Kidney (tissue), 22 donors: ENCODE measurements at places on chromosomes 5 and 9. TPM values are rescaled to one million over a fixed set of nuclear protein-coding genes. Genes with fewer than 3 reads are reported as not detected.

- no peak for DNase-seq
Observed at GRCh38 chr5:134029156-134029555, 24.4 kb upstream of the VDAC1 start.

The FAM200C gene
- 5.3 TPM for polyA plus RNA-seq

DNA sequence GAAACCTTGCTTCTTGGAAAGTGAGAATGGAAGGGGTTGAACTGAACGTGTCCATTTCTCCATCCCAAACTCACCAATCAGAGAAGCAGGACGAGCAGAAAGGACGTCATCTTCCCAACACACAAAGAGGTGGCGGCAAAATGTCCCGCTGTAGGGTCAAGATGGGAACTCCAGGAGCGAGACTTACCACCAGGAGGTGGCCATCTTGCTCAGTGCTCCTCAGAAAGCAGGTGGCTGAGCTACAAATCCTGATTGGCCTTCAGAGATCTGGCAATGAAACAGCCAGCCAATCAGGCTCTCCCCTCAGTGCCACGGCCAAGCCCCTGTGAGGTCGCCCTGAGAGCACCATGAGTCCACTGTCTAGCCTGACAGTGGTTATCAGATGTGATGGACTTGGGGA is 259.0 kb downstream of the NDUFS4 start:
- no peak for DNase-seq

The PCDHGA1 gene
- 0.19 TPM for polyA plus RNA-seq

DNA sequence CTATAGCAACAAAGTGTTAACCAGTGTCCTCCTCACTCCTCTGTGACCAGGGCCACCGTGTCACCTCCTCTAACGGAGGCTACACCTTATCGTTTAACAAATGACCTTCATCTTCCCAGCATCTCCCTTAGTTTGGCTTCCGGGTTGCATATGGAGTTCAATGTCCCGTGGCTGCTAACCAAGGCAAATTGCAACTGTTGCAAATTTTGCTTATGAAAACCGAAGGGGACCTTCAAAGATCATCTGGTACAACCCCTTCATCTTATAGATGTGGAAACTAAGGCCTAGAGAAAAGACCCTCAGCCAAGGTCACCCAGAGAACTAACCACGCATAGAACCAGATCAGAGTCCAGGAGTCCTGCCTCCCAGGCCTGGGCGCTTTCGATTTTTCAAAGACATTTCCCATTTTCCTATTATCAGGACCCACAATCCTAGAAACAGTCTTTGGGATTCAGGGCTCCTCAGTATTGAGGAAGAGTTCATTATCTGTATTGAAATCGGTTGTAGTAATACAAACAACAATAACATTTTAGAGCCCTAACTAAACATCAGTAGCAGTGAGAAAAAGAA is 1.4 kb downstream of the PRELID2 start:
- DNase-seq: no peak

DNA sequence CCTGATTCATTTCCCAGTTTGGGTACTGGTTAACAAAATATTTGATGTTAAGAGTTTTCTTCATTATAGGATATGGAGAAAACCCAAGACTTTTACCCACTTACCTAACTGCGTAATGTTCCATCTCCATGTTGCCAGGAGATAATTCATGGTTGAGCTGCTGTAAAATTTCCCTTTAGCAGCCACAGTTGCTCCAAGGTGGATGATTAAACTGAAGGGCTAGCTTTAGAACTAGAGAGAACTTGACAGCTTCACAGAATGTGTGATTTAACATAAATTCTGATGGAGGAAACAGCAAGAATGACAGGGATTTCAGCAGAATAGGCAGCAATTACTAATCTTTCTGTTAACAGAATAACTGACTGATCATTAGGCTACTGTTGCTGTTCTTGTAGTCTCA is 236.1 kb downstream of the MEF2C start:
- no peak for DNase-seq

The PCDHA9 gene
- not detected for polyA plus RNA-seq

The OCLN gene
- 13.5 TPM for polyA plus RNA-seq

The FAM78A gene
- 1.6 TPM for polyA plus RNA-seq

GRCh38 chr9:86275962-86276361 is 6.4 kb downstream of the ISCA1 start:
- no peak for DNase-seq

- DNase-seq: no peak
Observed at GRCh38 chr9:6079386-6079785, 64.0 kb upstream of the RANBP6 start.

DNA sequence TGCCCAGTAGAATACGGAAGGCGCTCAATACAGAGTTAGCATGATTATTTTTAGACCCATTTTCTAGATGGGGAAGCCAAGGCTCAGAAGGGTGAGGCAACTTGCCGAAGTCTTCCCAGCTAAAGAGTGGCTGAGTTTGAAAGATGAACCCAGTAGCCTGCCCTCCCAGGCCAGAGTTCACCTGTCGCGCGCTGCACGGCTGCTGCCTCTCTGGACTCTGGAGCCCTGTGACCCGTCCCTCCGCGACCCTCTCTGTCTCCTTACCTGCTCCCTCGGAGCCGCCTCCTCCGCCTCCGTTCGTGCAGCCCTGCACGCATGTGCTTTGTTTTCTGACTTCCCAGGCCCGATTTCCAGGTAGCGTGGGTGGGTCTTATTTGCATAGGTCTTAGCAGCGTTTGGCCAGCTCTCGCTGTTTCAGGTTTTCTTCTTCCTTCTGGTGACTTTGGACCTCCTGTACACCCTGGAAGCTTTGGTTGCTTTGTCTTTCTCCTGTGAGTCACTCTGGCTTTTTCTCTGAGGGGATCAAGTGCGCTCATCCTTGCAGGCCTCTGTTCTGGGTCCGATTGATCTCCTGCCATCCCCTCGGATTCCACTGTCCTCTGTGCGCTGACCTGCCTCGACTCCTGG is at the start of gene RNF183:
TSS of gene RNF183 (minus strand) at position 585 of the 627 bp plus-strand sequence. CDS start 5,192 bp downstream, outside the sequence.
- peak; percentile 50 for DNase-seq

DNA sequence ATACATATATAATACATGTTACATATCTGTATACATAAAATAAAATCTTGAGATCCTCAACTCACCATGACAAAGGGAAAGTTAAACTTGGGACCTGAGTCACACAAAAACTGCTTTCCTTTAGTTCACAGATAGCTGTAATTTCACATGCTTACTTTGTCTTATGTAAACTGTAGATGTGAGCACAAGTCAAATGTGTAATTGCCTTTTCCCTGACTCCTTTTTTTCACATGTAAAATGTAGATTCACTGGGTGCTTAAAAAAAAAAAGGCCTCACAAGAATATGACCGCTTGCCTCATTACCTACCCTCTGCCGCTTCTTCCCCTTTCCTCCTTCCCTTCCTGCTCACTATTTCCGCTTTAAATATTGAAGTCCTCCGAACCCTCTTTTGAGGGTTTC is 21.9 kb upstream of the FAM169A start:
- DNase-seq: no peak

GRCh38 chr5:45411971-45412612 is 284.1 kb downstream of the HCN1 start:
- no peak for DNase-seq

The SHC3 gene
- polyA plus RNA-seq: 0.95 TPM

GRCh38 chr5:158998793-158999325 is 100.9 kb downstream of the EBF1 start:
- no peak for DNase-seq

The ZFYVE16 gene
- 10.2 TPM for polyA plus RNA-seq

DNA sequence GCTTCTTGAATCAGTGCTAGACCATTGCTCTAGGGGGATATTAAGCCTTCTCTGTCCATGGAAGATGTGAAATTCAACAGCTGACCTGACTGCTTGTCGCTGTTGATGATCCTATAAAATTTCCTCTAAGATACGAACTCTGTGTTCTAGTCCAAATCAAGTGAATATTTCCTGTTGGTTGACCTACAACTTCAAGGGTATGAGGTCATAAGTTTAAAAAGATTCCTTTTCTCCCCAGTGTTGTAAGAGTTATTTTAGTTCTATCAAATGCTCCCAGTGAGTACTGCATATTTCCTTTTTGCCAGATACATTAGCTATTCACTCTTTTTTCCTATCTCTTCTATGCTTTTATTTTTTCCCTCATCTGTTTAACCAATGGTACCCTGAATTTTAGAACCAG is 102.9 kb upstream of the CCDC152 start:
- DNase-seq: no peak

GRCh38 chr5:157477814-157478494 is 17.9 kb downstream of the NIPAL4 start:
- DNase-seq: no peak

DNA sequence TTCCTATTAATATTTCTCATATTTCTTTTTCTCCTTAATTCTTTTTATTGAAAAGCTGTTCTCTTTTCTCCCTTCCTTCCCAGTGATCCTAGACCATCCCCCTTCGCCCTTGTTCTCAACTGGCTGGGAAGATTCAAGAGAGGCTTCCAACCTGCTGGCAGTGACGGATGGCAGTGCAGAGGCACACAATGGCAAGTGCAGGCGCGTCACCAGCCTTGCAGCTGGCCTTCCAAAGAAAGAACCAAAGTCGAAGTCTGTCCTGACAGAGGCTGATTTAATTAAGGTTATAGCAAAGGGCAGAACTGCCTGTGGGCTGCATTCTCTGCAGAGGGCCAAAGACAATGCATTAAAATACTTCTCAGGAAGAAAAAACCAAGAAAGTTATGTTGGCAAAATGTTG is 7.4 kb downstream of the CEMIP2 start:
- DNase-seq: no peak

GRCh38 chr5:9140711-9141110 is 405.2 kb downstream of the SEMA5A start:
- no peak for DNase-seq

The PCDHB9 gene
- 0.47 TPM for polyA plus RNA-seq

GRCh38 chr5:73088026-73088425 is 32.3 kb upstream of the TMEM171 start:
- no peak for DNase-seq

GRCh38 chr9:89747596-89747995 is 142.8 kb downstream of the GADD45G start:
- peak; percentile 29 for DNase-seq

GRCh38 chr5:2995035-2995434 is 243.6 kb upstream of the IRX2 start:
- DNase-seq: no peak

GRCh38 chr5:126199467-126199866 is 223.7 kb upstream of the GRAMD2B start:
- DNase-seq: no peak

The JAKMIP2 gene
- 0.71 TPM for polyA plus RNA-seq

DNA sequence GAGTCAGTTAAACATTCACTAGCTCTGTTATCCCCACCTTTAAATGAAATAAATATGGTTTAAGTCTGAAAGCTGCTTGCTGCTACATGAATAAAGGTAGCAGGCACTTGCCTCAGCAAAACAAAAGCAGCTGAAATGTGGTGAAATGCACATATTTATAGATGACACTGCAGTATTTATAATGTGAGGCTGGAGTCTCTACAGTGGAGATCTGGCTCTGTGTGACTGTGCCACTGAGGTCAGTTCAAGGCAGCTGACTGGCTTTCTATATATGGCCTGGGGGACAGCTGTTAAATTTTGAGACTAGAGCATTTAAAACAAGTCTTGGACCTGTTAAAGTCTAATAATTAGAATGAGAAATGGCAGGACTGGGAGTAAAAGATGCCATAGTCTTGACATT is 859.6 kb upstream of the SEMA6A start:
- no peak for DNase-seq

- peak; percentile 31 for DNase-seq
Observed at GRCh38 chr9:113631871-113632665, 168.5 kb downstream of the RGS3 start.

The MAT2B gene
- 80.9 TPM for polyA plus RNA-seq

The NFIB gene
- polyA plus RNA-seq: 15.6 TPM

DNA sequence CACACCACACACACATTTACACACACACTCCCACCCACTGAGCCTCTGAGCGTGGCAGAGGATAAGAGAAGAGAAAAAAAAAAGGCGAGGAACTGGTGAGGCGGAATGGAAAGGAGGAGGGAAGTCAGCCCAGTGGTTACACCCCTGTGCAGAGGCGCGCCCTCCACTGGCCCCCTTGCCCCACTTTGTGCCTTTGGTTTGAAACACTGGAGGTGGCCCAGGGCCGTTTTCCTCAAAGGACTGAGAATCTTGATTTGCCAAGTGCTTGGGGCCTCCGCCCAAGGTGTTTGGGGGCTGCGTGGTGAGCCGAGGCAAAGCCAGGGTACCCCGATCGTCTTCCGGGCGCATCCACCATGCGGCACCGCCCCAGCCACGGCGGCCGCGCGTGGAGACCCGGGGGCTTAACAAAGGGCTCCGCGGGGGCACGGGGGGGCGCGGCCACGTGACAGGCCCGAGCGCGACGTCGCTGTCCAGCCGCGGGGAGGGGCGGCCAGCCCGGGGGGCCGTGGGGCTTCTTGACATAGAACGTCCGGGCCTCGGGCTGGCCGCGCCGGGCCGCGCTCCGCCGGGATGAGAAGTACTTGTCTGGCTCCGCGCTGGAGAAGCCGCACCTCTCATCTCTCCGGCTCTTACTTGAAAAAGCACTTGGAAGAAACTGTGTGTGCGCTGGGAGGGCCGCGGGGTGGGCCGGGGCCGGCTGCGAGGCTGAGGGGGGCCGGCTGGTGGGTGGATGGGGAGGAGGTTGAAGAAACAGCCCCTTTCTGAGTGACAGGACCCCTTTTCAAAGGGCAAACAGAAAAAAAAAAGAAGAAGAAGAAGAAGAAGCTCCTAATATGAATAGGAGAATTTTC is 21.0 kb downstream of the NR2F1 start:
- peak; percentile 73 for DNase-seq

The IQGAP2 gene
- polyA plus RNA-seq: 35.8 TPM

DNA sequence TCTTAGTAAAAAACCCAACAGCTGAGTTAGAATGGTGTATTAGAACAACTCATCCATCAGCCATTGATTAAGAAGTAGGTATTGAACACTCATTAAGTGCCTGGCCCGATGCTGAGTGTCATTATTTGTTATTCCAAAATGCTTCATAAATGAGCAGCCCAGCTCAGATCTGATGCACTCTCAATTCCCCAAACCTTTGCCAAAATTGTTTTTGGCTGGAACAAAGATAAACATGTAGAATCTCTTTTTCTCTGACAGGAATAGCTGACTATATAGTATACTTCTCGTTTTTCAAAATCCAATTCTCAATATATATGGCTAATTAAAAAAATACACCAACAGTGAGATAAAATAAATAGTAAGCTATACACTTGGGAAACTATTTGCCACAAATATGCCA is 20.0 kb upstream of the ANKRD55 start:
- DNase-seq: no peak

The MEF2C gene
- polyA plus RNA-seq: 5.3 TPM

GRCh38 chr9:109468927-109469326 is 29.2 kb downstream of the PTPN3 start:
- no peak for DNase-seq

The PHF24 gene
- polyA plus RNA-seq: 0.09 TPM

DNA sequence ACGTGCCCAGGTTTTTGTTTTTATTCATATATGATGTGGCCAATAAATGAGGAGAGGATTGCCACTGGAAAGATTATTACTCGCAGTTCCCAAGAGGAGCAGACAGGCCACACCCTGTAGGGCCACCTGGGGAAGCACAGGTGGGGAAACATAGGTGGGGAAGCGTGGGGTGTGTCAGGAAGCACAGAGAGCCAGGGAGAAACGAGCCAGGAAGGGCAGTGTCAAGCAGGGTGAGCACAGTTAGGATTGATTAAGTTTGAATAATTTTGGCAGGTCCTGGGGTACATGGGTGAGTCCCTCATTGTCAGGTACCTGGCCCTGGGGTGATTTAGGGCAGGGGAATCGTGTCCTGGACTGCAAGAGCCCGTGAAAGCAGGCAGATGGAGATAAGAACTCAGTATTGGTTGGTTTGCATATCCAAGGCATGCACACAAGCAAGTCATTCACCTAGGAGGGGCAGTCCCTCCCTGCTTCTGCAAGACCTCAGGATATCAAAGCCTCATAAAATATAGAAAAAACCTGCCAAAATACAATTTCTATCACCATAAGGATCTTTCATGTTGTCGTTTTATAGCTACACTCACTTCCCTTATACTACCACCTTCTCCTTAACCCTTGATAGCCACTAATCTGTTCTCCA is 22.4 kb downstream of the MVB12B start:
- no peak for DNase-seq

The PRRT1B gene
- not detected for polyA plus RNA-seq
